Neural crest cell (in vitro differentiated cells): ENCODE measurements at places on chromosomes 2 and 18. TPM values are rescaled to one million over a fixed set of nuclear protein-coding genes. Genes with fewer than 3 reads are reported as not detected.

DNA sequence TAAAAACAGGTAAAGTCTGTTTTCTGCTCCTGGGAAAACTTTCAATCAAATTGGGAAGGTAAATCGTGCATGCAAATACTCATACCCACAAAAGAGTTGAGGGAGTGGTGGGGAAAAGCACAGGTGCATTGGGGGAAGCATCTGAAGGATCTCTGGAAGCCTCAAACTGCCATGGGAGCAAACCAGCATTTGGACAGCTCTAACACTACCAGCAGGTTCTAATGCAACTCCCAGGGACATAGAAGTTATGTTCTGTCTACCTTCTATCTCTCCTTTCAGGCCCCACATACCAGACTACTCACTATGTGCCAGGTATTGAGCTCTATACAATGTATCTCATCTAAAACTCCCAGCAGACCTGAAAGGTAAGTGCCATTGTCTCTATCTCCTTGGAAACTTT is 933.7 kb downstream of the NRXN1 start:
- DNase-seq: no peak

The EPHA4 gene
- total RNA-seq: 105 and 108 TPM in 2 replicates

The HSBP1L1 gene
- total RNA-seq: 0.58 TPM in 1 of 2 replicates, not detected in the other

GRCh38 chr2:43221124-43221762 is 5.2 kb downstream of the ZFP36L2 start:
- peak; percentile 46 for DNase-seq

DNA sequence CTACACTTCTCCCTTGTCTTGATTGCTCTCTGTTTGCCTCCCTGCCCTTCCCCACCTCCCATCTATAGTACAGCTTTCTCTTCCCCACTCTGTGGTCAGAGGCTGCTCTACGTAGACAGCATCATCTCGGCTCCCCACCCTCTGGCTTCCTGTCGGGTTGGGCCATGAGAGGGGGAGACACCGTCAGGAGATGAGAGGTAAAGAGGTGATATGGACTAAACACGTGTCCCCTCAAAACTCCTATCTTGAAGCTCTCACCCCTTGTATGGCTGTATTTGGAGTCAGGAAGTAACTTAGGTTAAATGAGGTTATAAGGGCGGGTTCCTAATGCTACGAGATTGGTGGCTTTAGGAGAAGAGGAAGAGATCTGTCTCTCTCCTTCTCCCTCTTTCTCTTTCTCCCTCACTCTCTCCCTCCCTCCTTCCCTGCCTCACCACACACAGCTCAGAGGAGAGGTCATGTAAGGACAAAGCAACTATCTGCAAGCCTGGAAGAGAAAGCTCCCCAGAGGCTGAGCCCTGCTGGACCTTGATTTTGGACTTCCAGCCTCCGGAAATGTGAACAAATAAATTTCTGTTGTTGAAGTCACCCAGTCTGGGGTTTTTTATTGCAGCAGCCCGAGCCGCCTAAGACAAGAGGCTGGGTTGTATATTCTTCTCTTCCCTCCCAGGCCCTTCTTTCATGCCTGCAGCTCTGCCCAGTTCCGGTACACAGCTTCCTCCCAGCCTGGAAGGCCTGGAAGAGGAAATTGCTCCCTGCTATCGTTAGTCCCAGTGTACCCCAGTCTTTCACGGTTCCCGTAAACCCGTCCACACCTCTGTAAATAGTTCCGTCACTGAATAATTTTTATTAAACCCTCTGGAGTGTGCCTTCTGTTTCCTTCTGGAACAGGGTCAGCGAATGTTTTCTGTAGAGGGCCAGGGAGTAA is 138.0 kb downstream of the AKAIN1 start:
- DNase-seq: no peak

DNA sequence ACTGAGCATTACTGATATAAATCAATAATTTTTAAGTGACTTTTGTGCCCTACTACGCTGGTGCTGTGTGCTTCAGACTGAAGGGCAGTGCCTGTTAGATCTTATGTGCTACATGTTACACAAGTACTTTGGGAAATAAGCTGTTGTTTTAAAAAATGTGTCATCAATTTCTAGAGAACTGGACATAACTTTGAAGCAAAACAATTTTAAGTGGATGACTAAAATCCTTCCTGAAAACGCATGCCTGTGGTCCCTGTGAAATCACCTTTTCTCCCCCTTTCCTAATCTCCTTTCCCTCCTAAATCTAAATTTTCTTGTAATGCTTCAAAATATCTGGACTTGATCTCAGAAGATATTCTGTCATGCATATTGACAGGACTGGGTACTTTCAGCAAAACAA is 7.1 kb upstream of the IL1RL1 start:
- no peak for DNase-seq

DNA sequence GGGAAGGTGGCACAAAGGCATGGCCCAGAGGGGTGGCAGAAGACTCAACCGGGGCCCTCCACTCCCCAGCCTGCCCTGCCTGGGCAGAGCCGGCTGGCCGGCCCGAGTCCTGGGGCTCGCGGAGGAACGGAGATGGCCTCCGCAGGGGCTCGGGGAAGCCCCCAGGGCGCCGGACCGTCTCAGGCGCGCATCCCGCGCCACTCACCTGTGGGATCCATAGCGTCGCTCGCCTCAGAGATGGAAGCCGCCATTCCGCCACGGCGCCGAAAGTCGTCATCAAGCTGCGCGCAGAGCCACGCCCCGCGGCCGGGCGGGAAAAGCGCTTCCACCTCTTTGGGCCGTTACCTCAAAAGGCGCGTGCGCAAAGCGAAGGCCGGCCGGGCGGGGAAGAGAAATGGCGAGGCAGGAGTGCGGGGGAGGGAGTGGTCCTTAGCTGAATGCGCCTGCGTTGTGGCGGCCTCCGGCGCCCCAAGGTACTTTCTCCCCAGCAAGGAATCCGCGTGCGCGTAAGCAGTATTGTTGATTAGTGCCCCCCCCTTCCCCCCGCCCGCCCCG is at the start of gene SMPD4:
SMPD4 (minus strand) TSS at position 278 of the 555 bp plus-strand sequence. CDS start 5,010 bp downstream, outside the sequence.
- DNase-seq: peak; percentile 97

The TRIM43 gene
- total RNA-seq: not detected in 2 replicates

The TUBB8B gene
- total RNA-seq: not detected in 2 replicates
